Common myeloid progenitor, CD34-positive (primary cell): ENCODE measurements at places on chromosomes 1 and 21.

- no peaks in the 10 kb centered on the region for H3K4me1 ChIP-seq
- H3K27me3 ChIP-seq = peaks cover 65% of the 10 kb centered on the region
- DNase-seq = no peak
- H3K36me3 ChIP-seq = no peaks in the 10 kb centered on the region
- no peak within 1 kb of the TSS for H3K4me3 ChIP-seq
Observed at GRCh38 chr1:201399018-201399351, at the start of gene LAD1. LAD1 (minus strand) TSS chr1:201399324; CDS start chr1:201399306, 18 bp downstream.

GRCh38 chr1:167190747-167191237 lies 29.9 kb upstream of the POU2F1 start:
- no peak for DNase-seq
- no peaks in the 10 kb centered on the region for H3K36me3 ChIP-seq
- no peaks in the 10 kb centered on the region for H3K27me3 ChIP-seq
- H3K27ac ChIP-seq = no peak overlapping the region

GRCh38 chr1:42178249-42178648 lies 13.7 kb upstream of the GUCA2A start:
- peaks cover 13% of the 10 kb centered on the region for H3K4me1 ChIP-seq
- no peak overlapping the region for H3K27ac ChIP-seq

GRCh38 chr1:177809819-177810218 lies 160.0 kb downstream of the SEC16B start:
- no peak overlapping the region for H3K4me3 ChIP-seq
- no peaks in the 10 kb centered on the region for H3K27me3 ChIP-seq
- H3K27ac ChIP-seq = no peak overlapping the region
- H3K4me1 ChIP-seq = no peaks in the 10 kb centered on the region
- no peak for DNase-seq

GRCh38 chr1:224791362-224791941 lies 138.0 kb upstream of the DNAH14 start:
- H3K4me1 ChIP-seq = no peaks in the 10 kb centered on the region
- H3K36me3 ChIP-seq = no peaks in the 10 kb centered on the region
- H3K4me3 ChIP-seq = no peak overlapping the region
- no peaks in the 10 kb centered on the region for H3K27me3 ChIP-seq
- no peak for DNase-seq

DNA sequence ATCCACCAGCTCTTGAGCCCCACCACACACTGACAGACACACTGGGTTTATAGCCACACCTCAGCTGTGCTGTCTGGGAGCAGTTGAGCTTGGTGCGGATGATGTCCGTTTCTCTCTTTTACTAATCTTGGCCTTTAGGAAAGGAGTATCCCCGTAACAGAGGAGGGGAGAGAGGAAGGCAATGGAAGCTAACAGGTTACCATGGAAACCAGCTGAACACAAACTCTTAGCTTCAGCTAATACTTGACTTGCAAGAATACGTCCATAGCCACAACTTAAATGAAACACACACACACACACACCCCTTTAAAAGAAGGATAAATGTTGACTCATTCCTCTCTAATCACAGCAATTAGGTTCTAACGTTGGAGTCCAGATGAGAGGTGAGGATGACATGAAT lies 28.0 kb upstream of the LRRN2 start:
- no peak for DNase-seq
- H3K4me1 ChIP-seq = no peaks in the 10 kb centered on the region
- H3K27me3 ChIP-seq = peaks cover 47% of the 10 kb centered on the region
- no peak overlapping the region for H3K27ac ChIP-seq
- H3K36me3 ChIP-seq = no peaks in the 10 kb centered on the region
- no peak overlapping the region for H3K4me3 ChIP-seq
